Jurkat, Clone E6-1 (cell line): ENCODE measurements at places on chromosomes 2 and 18.

DNA sequence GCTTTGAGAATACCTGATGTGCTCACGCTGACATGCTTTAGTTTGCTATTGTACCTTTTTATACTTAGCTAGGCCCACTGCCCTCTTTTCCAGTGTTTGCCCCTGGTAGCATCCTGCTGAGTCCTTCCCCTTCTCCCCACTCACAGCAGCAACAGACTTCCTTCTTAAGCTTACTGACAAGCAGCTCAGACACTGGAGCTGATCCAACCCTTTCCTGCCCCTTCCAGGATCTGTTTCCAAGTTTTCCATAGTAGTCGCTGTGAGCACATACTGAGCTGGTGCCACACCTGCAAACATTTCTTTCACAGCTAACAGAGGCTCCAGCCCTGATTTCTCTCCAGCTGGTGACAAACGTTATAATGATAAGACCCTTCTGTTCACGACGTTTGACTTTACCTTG lies 991.4 kb upstream of the CELF4 start:
- DNase-seq: no peak

GRCh38 chr18:62389761-62390481 lies 64.8 kb downstream of the TNFRSF11A start:
- DNase-seq: no peak

DNA sequence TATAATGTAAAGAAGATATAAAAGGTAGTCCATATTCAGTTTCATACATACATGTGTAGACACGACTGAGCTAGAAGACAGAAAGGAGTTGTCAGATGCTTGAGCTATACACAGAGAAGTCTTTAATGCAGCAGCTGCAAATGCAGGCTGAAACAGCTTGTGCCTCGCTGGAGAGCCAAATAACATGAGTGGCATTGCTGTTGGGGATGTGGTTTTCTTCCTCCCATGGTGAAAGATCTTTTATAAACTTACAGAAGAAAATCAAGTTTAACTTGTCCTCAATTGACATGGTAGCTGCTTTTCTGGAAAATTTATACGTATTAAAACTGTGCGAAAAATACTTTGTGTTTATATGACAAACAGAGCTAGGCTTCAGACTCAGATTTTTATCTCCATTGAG lies 16.4 kb upstream of the IL1R1 start:
- no peak for DNase-seq

- no peak for DNase-seq
Measured at GRCh38 chr2:122366427-122366826, 611.0 kb downstream of the TSN start.

GRCh38 chr18:10116574-10116973 lies 202.8 kb downstream of the VAPA start:
- DNase-seq: no peak

GRCh38 chr2:178819147-178819875 lies 12.1 kb upstream of the TTN start:
- DNase-seq: no peak

DNA sequence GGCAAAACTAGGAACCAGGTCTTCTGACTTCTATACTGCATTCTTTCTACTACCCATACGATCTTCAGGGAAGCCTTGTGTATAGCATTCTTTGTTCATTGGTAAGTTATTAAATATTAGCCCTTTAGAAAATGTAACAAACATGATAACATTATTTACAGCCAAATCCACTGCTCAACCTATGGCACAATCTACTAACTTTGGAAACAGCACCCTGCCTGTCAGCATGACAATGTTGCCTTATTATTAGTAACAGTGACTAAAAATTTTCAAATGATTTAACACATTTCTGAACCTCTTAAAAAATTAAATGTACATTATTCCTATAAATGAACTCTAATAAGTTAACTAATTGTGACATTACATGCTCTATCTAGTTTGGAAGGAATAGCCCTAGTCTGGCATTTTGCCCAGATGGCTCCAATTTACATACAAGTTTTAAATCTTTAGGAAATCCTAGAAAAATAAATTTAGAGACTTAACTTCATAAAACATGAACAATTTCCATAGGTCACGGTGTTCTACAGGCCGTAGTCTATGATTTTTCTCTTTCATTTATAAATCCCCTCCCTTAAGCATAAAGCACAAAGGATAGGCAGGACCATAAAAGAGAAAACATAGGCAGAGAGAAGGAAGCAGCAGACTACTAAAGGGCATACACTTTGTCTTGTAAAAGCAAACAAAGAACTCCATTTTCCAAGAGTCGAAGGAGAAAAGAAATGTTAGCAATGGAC lies 33.7 kb downstream of the YES1 start:
- no peak for DNase-seq

- DNase-seq: no peak
Measured at GRCh38 chr2:7429733-7430132, 512.5 kb downstream of the RNF144A start.

DNA sequence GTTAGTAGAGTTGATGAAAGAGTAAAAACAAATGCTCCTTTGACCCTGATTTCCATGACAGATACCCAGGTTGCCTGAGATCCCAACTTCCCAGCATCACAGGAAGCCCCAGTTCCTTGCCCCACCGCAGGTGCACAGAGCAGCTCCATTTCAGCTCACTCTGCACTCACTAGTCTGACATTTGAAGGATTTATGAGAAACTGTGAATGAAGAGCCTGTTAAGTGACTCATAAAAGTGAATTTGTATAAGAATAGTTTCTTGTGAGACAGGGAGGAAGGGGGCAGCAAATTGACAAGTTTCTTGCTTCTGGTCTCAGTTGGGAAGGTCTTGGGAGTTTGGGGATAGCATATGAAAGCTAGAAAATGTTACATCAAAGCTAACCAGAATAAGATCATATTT lies 248.7 kb upstream of the ATP5MC3 start:
- DNase-seq: no peak

DNA sequence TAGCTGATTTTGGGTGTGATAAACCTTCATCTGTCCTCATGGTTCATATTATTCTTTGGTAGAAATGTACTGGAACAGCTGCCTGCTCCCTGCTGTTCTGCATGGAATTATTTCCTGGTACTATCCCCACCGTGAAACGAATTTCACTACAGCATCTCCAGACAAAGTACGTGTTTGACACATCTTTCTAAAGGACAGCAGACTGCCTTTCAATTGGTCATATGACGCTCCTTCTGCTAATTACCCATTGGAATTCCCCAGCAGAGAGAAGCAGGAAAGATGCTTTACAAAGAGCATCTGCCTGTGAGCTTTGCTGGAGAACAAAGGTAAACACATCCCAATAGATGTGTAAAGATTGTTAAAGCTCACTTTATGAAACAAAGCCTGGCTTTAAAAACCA lies 4.4 kb upstream of the RFX8 start:
- no peak for DNase-seq

DNA sequence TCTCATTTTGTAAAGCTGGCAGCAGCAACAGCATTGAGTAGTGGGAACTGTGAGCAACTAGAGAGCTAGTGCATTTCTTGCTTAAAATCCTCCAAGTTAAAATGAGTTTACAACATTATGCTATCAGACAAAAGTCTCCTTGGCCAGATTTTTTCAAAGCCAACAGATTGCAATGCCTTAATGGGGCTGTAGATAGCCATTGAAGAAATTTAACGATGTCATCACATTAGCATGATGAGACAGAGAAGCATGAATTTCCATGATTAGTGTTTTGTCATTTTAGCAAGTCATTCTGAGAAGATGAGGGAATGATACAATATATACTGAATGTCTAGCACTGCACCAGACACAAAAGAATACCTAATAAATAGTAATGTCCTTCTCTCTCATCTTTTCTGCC lies 307.5 kb upstream of the REG3G start:
- no peak for DNase-seq

DNA sequence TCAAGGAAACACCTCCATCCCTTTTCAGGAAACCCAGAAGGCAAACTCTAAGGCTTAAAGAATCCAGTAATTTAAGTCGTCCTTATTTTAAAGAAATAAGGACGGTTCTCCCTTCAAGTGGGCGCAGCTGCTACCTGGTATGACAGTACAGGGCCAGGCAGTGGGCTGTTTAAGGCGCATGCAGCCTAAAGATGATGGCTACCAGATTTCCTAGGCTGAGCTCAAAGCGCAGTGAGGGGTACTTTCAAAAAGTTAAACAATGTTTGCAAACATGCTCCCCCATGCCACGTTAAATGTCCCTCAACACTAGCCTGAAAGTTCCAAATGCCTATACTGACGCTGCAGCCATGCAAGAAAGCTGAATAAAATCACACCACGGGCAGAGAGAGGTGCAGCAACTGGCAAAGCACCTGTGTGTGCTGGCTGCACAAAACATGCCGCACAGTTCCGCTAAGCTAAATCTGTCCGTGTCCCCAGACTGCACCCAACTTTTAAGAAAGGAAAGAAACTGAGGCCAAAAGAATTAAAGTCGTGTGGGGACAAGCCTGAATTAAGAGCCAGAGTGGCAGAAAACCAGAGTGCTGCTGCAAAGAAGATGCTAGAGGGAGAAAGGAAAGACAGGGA lies 583 bp downstream of the HIBCH start:
- DNase-seq: no peak

DNA sequence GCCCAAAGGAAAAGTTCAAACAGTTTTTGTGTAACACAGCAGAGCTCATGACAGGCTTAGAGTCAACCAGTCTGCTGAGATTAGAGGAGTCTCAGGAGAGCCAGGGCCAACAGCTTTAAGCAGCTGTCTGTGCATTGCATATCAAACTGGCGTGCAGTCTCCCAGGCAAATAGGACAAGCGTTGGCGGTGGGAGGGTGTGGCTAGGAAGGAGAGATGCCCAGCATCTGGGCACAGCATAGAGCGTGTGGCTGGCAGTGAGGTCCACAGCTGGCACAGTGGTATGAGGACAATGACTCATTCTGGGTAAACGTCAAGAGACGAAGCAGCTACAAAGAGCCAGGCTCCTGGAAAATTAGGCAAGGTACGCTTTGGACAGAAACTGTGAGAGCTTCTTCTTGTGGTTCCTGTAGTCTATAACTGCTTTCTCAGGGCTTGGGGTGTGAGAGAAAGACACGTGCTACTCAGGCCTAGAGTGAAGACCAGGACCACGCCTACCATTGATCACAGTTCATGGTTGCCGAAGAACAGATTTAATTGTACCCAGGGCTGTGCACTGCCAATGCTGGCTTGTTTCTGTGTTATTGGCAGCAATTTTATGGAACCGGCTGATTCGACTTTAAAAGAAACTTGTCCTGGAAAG lies 14.8 kb downstream of the ZAP70 start:
- no peak for DNase-seq

GRCh38 chr18:48663931-48664847 lies 125.4 kb downstream of the CTIF start:
- DNase-seq: no peak

DNA sequence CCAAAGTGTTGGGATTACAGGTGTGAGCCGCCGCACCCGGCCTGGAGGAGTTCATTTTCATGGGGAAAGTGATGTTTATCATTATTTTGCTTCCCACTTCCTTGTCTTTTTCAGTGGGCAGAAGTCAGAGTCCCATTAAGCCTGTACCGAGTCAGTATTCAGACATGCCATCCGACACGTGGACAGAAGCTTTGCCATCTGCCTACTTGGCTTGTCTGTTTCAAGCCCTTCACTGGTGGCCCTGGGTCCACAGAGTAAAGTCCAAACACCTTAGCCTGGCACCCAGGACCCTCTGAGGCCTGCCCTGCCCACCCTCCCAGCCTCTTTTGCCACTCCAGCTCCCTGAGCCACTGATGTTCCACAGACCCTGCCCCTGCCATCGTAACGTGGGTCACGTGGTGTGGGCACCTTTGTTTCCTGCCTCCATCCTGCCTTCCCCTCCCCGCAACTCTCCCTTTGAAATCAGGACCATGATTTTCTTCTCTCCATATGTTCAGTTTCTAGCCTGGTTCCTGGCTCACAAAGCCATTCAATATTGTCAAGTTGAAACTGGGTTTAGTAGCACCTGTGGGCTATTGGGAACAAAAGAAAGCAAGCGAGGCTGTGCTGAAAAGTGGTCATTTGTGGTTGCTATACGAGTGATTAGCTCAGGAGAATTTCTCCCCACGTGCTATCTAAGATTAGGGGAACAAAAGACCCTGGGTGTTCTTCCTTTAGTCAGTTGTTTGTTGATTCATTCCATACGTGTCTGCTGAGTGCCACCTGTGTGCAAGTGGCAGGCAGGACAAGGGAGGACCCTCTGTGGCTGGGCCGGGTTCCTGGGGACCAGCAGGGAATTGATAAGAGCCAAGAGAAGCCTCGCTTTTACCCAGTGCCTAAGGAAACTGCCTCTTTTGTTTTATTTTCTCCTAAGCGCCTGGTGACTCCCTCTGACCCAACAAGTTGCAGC lies 5.1 kb upstream of the ODC1 start:
- DNase-seq: no peak

DNA sequence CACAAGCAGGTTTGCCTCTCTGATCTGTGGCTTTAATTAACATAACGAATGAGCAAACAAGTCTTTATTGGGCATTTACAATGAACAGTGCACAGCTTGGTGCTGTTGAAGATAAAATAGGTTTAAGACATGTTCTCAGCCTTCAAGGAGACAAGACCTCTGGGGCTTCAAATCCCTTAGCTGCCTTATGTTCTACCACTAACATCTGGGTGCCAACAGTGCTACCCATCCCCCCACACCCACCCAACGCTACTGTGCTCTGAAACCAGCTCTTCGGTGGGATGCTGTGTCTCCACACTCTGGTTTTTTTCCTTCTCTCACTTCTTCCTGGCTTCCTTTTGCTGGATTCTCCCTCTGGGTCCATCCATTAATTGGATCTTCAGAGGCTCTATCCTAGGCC lies 14.1 kb upstream of the B3GNT2 start:
- peak; percentile 81 for DNase-seq

DNA sequence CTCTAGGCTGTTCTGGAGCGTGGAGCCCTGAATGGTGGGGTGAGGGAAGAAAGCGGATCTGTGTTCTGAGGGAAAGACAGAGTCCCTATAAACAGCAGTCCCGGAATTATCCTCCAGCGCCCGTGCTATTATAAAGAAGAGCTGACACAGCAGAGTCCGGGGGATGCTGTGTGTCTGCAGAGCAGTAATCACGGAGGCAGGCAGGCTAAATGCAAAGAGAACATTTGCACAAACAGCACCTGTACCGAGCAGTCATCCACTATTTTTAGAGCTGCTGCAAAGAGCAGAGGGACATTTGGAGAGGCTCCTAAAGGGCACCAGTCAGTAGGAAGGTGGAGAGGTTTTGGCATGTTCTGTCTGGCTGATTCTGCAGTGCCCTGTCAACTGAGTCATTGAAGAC lies 293.8 kb upstream of the SLC14A2 start:
- DNase-seq: no peak

DNA sequence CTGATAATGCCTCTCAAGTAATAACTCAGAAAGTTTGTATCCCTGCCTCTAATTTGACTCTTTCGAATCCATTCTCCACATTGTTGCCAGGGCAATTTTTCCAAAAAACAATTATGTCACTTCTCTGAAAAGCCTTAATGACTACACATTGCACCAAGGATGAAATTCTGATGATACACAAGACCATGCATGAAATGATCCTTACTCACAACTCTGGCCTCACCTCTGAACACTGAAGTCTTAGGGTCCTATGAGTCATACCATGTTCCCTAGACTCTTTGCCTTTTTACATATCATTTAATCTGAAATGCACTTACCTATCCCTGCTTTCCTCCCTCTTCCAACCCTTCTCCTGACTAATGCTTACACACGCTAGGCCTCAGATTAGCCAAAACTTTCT lies 51.0 kb downstream of the WDPCP start:
- no peak for DNase-seq

- DNase-seq: no peak
Measured at GRCh38 chr2:4077017-4077416, 373.6 kb downstream of the DCDC2C start.

GRCh38 chr2:10498525-10499274 lies 50.6 kb upstream of the ODC1 start:
- no peak for DNase-seq
